ENCODE measurements at places on chromosomes 5 and 9. TPM values are rescaled to one million over a fixed set of nuclear protein-coding genes. Genes with fewer than 3 reads are reported as not detected.

Gene PLPP6
- total RNA-seq, result 17.1 TPM

Gene PAIP1
- 33.6 TPM for total RNA-seq

Gene CAMK2A
- 0.26 TPM for total RNA-seq

Gene ITK
- total RNA-seq, result 2.6 TPM

DNA sequence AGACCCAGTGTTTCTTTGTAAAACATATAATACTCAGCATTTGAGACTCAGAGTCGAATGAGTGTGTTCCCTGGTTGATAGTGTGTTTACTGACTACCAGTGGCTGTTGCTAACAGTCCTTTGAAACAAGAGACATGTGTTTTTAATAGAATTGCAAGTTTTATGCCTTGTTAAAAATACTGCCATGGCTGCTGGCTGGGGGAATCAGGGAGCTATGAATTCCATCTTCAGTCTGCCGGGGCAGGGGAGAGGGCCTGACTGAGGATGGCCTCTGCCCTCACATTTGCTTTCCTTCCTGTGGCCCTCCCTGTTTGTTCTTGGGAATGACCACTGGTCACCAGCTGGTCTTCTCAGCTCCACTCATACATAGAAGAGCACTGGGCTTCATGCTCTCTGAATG lies 63.8 kb downstream of the PDZD2 start:
- DNase-seq, result no peak
- H3K4me3 ChIP-seq, result no peak overlapping the region
- no peaks in the 10 kb centered on the region for H3K4me1 ChIP-seq
- H3K36me3 ChIP-seq, result no peaks in the 10 kb centered on the region
- H3K27ac ChIP-seq, result no peak overlapping the region

- no peak for DNase-seq
- H3K36me3 ChIP-seq, result no peaks in the 10 kb centered on the region
- no peak overlapping the region for H3K27ac ChIP-seq
- H3K4me3 ChIP-seq, result no peak overlapping the region
- H3K27me3 ChIP-seq, result no peaks in the 10 kb centered on the region
Measured at GRCh38 chr5:105146867-105147266, 1584.3 kb upstream of the NUDT12 start.

GRCh38 chr5:165673499-165673898 lies 2168.1 kb downstream of the MAT2B start:
- no peaks in the 10 kb centered on the region for H3K27me3 ChIP-seq
- H3K4me1 ChIP-seq, result no peaks in the 10 kb centered on the region
- H3K36me3 ChIP-seq, result no peaks in the 10 kb centered on the region
- no peak overlapping the region for H3K4me3 ChIP-seq

DNA sequence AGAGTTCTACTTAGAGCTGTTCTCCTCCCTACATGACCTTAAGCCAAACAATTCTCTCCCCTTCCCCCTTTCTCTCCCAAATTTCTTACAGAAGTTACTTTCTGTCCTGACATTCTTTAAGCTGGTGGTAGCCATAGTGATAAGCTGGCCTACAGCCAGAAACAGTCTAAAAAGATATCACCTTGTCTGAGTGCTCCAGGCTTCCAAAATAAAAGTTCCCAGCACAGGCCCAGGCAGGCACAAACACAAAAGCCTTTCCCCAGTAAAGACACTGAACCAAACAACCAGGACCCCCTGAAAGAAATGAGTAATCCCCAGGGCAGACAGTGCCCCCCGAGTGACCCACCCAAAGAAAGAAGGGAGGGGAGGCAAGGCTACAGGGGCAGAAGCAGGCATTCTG lies 19.2 kb downstream of the SIL1 start:
- peak overlapping the region; percentile 77 for H3K27ac ChIP-seq
- peak; percentile 72 for DNase-seq
- no peaks in the 10 kb centered on the region for H3K27me3 ChIP-seq
- H3K4me3 ChIP-seq, result no peak overlapping the region
- H3K4me1 ChIP-seq, result peaks cover 81% of the 10 kb centered on the region
- H3K36me3 ChIP-seq, result no peaks in the 10 kb centered on the region

DNA sequence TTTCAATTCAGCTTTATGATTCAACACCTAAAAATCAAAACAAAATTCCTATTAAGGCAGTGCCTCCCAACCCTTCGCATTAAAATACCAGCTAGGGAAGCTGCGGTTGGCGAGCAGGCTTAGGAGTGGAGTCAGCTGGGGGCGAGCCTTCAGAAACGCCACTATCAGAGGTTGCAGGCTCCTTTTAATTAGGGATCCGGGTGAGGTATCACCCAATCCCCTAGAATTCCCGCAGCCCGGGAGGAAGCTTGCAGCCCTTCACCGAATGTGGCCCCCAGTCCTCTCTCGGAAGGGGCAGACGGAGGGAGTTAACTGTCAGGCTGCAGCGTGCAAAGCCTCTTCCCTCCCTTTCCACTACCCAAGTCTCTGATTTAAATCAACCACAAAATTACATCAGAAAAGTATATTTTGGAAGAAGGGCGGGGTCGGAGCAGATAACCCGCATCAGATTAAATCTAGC lies 1.7 kb downstream of the STC2 start:
- no peaks in the 10 kb centered on the region for H3K27me3 ChIP-seq
- H3K36me3 ChIP-seq, result peaks cover 2% of the 10 kb centered on the region
- peak overlapping the region; percentile 47 for H3K4me3 ChIP-seq
- H3K4me1 ChIP-seq, result peaks cover 74% of the 10 kb centered on the region
- no peak for DNase-seq

DNA sequence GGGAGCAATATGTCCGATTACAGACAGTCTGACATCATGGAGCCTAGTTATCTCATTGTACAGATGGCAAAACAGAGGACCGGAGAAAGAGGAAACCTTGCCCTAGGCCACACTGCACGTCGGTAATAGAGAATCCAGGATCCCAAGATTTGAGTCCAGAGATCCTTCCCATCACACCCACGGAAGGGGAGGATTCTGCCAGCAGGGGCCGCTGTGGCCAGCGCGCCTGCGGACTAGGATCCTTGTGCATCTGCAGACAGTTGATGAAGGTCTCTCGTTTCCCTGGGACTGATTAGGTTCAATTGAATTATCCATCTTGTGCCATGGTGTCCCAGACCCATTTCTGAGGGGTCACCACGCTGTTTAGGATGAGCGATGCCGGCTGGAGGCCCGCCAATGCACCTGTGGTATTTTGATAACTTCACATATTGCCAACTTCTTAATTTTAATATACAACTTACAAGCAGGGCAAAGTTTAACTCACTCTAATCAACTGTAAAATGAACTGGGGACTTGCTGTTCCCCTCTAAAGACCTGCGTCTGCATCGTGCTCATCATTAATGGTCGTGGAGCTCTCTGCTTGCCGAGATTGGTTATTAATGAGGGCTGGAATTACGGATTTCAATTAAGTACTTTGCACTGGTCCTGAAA lies 592.7 kb upstream of the BRINP1 start:
- no peak overlapping the region for H3K4me3 ChIP-seq
- no peaks in the 10 kb centered on the region for H3K4me1 ChIP-seq
- no peaks in the 10 kb centered on the region for H3K36me3 ChIP-seq
- peak; percentile 60 for DNase-seq
- no peaks in the 10 kb centered on the region for H3K27me3 ChIP-seq

DNA sequence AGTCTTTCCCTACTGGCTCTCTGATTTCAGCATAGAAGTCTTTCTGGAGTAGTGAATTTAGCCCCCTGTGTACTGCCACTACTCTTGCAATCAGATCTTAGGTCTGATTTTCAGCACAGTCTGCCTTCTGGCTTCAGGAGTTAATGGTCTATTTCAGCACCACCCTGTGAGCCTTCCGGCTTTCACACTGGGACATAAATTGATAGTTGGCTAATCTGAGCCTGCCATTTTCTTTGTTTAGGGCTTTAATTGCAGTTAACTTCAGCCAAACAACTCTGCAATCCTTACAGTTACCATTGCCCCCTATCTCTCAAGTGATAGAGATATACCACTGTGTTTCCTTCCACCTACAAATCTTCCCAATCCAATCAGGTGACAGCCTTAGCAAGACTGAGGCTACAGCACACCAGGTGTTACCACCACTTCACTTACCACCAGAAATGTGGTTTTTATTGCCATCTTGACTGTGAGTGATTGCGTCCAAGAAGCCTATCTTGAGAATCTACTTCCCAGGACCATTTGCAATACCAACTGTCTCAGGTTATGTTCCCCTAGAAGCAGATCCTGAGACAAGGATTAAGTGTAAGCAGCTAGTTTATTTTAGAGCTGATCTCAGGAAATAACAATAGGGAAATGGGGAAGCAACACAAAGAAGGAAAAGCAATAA lies 51.9 kb upstream of the NEK6 start:
- H3K27me3 ChIP-seq, result no peaks in the 10 kb centered on the region
- H3K36me3 ChIP-seq, result no peaks in the 10 kb centered on the region
- H3K4me1 ChIP-seq, result no peaks in the 10 kb centered on the region
- H3K4me3 ChIP-seq, result no peak overlapping the region
- no peak for DNase-seq
- H3K27ac ChIP-seq, result no peak overlapping the region

DNA sequence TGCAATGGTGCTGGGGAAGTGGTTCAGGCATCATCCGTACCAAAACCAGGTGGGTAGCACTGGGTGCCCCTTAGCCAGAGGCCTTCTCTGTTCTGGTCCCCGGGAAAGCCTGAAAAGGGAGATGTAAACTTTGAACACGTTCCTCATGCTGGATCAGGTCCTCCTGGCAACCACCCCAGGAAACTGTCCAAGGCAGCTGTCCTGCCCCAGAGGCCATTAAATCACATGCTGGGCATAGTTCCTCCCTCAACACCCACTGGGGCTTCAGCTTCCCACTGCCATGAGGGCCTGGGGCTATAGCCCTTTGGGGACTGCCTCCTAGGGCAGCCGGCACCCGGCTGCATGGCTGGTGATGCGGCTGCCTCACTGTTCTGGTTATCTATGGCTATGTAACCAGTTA lies 228.9 kb upstream of the MVB12B start:
- H3K4me3 ChIP-seq, result no peak overlapping the region
- no peaks in the 10 kb centered on the region for H3K4me1 ChIP-seq
- no peaks in the 10 kb centered on the region for H3K36me3 ChIP-seq
- no peaks in the 10 kb centered on the region for H3K27me3 ChIP-seq
- no peak for DNase-seq

- H3K36me3 ChIP-seq, result no peaks in the 10 kb centered on the region
- no peak for DNase-seq
- H3K27me3 ChIP-seq, result no peaks in the 10 kb centered on the region
- no peak overlapping the region for H3K27ac ChIP-seq
- peaks cover 12% of the 10 kb centered on the region for H3K4me1 ChIP-seq
Measured at GRCh38 chr5:88886252-88886651, 3.3 kb upstream of the MEF2C start.

DNA sequence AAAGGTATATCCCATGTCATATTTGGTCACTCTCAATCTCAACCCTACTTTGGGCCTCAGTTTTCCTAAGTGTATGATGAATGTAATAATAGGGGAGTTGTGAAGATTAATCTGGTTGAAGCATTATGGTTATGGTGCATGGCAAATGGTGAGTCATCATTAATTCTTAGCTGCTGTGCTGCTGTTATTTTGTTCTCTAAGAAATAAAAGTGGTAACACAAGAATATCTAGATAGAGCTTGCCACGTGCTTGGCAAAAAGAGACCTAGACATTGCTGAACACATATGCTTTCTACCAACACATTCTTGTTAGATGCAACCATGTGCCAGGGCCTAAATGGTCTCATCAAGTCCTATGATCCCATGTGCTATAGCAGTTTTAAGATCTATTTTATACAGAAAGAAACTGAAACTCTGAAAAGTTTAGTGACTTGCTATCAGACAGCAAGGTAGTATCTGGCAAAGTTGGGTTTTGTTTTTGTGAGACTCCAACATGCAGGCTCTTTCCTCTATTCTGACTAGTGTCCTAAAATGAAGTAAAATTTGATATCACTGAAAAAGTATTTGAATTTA lies 699.9 kb upstream of the MEF2C start:
- H3K4me1 ChIP-seq, result no peaks in the 10 kb centered on the region
- no peak for DNase-seq
- H3K36me3 ChIP-seq, result no peaks in the 10 kb centered on the region
- H3K27ac ChIP-seq, result no peak overlapping the region

DNA sequence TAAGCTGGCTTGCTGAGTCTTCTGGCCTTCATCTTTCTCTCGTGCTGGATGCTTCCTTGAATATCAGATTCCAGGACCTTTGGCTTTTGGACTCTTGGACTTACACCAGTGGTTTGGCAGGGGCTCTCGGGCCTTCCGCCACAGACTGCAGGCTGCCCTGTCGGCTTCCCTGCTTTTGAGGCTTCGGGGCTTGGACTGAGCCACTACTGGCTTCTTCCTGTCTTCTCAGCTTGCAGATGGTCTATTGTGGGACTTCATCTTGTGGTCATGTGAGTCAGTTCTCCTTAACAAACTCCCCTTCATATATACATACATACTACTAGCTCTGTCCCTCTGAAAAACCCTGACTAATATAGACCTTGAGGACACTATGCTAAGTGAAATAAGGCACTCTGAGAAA lies 78.3 kb upstream of the SSBP2 start:
- H3K36me3 ChIP-seq, result no peaks in the 10 kb centered on the region
- no peak overlapping the region for H3K27ac ChIP-seq
- H3K4me1 ChIP-seq, result no peaks in the 10 kb centered on the region
- DNase-seq, result peak; percentile 14

- no peaks in the 10 kb centered on the region for H3K36me3 ChIP-seq
- H3K27ac ChIP-seq, result no peak overlapping the region
- H3K27me3 ChIP-seq, result no peaks in the 10 kb centered on the region
- DNase-seq, result no peak
- H3K4me1 ChIP-seq, result peaks cover 19% of the 10 kb centered on the region
- no peak overlapping the region for H3K4me3 ChIP-seq
Measured at GRCh38 chr5:78650531-78650930, 2.0 kb upstream of the LHFPL2 start.

Measured in body of pancreas (tissue), 4 donors.